ENCODE measurements at places on chromosomes 1 and 21.

GRCh38 chr21:40923407-40923806 lies 76.4 kb upstream of the DSCAM start:
- DNase-seq, result no peak

DNA sequence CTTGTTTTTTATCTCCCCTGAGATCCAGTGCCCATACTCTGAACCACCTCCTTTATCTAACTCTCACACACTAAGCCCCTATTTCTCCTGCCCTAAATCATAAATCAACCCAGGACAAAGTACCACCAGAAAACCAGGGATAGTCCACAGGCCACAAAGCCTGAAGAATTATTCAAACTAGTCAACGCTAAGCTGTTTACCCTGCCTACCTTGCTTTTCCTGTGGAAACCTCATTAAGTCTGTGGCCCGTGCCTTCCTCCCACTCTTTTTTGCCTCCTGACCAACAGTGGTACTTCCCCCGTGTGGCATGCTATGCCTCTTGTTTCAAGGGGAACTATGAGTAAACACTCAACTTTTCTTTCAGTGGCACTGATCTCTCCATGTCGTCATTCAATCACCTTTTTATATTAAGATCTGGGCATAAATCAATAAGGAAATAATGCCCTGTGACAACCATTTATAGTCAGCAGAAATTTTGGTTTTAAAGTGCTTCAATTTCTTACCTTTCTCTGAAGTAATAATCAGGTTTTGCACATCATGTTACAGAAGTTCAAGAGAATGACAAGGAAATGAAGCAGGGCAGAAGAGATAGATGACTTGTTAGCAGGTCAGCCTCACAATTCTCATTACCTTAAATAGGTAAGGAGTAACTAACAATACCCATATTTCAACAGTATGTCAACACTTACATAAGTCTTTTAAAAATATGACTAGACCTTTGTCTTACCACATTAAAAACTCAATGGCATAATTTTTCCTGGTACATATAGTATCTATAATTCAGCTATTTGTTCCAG lies 32.1 kb downstream of the EYA3 start:
- no peak for DNase-seq

- no peak for DNase-seq
Measured at GRCh38 chr21:46145159-46145839, 10.1 kb downstream of the FTCD start.

DNA sequence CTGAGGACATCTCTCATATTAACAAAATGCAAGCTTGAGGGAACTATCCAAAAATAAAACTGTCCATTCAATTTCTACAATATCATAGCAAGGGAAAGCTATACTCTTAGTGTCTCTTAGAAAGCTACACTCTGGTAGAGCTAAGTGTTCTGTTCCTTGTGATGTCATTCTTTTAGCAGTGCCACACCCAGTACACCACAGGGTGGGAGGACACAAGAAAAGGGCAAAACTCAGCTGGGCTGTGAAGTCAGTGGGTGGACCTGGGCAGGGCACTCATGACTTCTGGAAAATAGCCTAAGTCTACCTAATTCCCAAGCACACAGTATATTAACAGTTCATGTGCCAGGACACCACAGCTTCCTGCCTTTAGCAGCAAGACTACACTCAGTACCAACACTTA lies 42.2 kb upstream of the TNFSF4 start:
- no peak for DNase-seq

DNA sequence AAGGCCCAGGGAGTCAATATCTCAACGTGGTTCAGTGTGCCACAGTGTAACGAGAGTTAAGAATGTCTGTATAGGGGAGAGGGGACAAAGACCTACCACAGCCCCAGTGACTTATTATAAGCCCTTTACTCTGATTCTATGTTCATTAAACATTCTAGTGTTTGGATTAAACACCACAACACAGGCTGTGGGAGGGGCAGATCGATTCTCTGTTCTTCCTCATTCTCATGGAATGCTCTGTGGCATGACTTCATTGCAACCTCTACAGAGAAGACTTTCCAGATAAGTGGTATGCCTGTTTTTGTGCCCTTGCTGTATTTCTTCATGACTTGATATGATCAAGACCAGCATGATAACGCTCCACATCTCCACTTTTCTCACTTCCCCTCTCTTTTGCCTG lies 39.0 kb upstream of the CD5L start:
- no peak for DNase-seq
